Activated gamma-delta T cell (primary cell): ENCODE measurements at places on chromosomes 3 and 15.
A peak's percentile ranks its signal among the peaks of the same experiment; 100 is the strongest.

DNA sequence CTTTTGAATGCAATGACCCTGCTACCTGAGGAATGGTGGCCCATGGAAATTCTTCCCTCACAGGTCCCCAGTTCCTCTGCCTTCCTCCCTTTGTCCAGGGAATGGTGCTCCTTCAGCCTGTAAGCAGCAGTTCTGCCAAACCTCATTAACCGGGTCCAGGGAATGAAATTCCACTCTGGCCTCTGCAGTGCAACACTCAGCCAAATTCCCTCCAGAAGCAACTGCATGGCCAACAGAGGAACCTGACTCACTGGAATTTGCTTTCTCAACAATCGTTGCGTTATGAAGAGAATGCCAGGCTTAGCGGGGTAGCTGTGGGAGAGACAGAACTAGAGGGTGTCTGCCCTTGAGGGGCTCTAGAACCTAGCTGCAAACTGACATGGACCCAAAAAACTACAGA lies 449.4 kb upstream of the PROK2 start:
- DNase-seq = no peak

DNA sequence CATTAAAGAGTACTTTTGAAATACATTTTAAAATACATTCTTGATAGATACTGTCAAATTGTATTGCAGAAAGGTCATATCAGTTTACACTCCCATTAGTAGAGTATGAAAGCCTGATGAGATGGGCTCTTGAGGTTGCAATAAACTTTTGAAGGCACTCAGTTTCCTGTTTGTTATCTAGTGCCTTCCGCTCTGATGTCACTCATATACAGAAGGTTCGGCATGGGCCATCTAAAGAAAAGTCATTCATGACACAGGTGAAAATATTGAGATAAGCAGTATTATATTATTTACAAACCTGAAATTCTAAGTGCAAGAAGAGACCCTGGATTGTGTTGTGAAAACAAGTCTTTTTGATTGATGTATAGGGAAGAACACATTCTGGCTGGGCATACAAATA lies 36.5 kb upstream of the DENND4A start:
- no peak for DNase-seq

- no peak for DNase-seq
Observed at GRCh38 chr3:137642831-137643230, 121.3 kb upstream of the SOX14 start.

DNA sequence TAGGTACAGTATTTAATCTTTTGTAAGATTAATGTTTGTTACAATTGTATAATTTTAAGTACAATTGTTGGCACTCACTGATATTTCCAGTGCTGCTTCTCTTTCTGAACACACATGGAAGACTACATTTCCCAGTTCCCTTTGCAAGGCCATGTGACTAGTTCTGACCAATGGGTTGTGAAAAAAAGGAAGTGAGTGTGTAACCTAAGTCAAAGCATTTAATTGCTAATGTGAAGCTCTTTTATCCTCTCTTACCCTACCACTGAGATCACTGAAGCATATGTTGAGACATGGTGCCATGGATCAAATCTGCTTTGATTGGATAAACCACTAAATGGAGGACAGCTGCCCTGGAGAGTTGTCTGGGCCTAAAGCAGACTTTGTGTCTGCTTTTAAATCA lies 83.9 kb upstream of the PLXND1 start:
- DNase-seq = no peak

DNA sequence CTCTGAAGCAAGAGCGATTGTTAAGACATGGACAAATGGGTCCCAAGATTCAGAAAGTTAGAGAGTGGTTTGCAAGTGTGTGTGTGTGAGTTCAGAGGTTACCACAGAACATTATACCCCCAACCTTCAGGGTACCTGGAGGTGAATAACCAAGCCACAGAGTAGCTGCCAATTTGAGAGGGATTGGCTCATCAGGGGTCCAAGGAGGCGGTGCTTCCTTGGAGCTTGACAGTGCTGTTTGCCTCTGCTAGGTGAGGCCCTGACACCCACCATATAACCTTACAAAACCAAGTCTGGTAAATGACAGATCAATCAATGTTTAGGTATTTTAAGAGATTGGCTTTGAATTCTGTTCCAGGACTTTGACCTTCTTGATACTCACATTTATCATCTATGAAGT lies 35.7 kb downstream of the LRTM1 start:
- DNase-seq = no peak

DNA sequence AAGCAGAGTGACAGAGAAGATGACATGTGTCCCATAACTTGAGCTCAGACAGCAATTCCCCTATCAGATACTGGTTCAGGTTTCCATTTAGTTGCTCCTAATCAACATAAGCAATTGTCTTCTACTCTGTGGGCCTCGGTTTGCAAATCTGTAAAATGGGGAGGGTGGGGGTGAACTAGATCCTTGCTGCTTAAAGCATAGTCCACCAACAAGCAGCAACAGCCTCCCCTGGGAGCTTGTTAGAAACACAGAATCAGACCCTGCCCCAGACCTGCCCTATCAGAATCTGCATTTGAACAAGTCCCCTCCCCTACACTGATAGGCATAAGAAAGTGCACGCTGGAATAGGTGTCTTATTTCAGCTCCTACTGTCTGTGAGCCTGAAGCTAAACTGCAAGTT lies 87.8 kb downstream of the CEMIP start:
- no peak for DNase-seq

DNA sequence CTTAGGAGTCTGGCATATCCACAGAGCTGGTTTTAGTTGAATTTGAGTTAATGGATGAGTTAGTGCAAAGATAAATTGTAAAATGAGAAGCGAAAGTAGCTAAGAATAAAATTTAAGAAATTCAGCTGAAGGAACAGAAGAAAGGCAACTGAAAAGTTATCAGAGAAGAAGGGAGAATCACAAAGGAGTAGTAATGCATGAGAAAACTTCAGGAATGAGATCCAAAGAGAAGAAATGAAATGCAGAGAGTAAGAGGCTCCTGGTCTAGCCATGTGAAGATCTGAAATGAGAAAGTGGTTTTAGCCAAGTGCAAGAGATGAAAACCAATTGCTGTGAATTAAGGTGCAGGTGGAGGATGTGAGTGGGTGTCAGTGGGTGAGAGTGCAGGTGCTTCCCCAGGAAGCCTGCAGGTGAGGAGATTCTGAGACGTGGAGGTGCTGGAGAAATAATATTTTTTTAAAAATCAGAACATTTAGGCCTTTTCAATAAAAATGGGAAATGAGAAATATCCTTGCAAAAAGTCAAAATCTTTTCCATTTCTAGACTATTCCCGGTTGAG lies 18.5 kb downstream of the KBTBD8 start:
- DNase-seq = no peak

DNA sequence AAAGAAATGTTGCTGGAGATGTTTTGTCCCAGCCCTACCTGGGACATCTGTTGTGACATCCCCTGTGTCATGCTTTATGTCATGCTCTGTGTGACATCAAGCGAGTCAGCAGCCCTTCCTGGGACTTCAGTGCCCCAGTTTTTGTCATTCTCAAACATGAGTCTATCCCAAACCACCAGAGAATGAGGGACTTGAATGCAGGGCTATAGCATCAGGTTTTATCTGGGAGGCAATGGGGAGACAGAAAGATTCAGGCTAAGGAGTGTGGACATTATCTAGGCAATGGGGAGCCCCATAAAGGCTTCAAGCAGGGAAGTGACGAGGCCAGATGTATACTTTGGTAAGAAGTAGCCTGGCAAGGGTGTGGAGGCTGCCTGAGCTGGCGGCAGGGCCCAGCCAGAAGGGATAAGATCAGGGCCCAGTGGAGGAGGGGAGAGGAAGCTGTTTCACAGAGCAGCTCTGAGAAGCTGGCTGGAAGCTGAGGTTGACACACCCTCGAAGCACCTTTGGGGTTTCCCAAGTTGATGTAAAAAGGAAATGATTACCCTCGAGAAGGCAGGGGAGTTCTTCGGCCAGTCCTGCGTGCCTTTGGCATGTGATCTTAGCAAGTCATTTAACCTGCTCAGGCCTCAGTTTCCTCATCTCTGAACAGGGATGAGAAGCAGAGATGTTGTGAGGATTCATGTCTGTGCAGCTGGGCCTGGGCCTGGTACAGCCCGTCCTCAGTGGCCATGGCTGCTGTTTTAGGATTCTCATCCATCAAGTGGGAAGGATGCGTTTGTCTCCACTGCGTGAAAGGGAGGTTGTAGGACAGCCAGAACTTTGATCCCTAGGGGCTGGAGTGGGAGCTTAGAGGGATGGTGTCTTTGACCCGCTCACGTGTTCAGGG lies 34.3 kb downstream of the IRAK2 start:
- peak; percentile 19 for DNase-seq

- no peak for DNase-seq
Observed at GRCh38 chr15:25844981-25845680, 18.0 kb downstream of the ATP10A start.

DNA sequence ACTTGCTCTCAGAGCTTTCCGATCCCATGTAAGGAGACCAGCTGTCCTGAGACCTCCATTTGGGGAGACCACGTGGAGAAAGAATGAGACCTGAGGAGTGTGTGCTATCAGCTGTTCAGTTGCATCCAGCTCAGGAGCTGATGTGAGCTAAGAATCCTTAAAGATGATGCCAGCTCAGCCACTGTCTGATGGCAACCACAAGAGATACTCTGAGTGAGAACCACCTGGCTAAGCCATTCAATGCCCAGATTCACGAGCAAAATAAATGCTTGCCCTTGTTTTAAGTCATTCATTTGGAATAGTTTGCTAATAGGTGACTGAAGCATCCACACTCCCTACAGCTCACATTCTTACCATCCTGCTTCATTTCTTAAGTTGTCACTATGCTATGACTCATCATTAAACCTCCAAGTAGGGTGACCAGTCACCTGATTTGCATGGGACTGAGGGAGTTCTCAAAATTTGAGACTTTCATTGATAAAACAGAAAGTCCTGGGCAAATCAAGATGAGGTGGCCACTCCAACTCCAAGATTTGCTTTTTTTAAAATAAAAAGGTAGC lies 56.4 kb downstream of the SPTSSB start:
- DNase-seq = no peak

- no peak for DNase-seq
Observed at GRCh38 chr15:72063186-72063585, 54.8 kb downstream of the MYO9A start.

- no peak for DNase-seq
Observed at GRCh38 chr3:65524584-65524983, 514.1 kb downstream of the MAGI1 start.

DNA sequence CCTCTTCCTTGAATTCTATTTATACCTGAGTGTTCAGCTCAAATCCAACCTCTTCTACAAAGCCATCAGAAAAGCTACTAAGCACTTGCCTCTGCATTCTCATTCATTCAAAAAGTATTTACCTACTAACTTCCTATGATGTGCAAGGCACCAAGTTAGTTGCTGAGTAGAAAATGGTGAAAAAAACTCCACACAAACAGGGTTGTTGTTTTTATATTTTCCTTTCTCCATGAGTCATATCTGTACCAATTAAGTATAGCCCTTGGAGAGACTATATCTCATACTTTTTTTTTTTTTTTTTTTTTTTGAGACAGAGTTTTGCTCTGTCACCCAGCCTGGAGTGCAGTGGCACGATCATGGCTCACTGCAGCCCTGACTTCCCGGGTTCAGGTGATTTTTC lies 67.7 kb downstream of the IGF2BP2 start:
- DNase-seq = no peak

DNA sequence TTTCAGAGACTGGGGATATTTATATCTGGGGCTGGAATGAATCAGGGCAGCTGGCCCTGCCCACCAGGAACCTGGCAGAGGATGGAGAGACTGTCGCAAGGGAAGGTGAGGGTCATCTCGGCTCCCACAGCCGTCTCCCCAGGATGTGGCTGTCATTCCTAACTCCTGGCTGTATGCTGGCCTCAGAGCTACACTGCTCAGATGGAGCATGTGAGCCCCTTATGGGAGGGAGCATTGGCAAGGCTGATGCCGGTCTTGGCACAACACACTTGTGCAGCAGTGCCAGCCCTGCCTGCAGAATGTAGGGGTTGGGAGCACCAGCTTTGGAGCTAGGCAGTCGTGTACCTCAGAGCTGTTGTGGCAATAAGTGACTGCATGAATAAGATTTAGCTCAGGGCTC lies 5.2 kb downstream of the RCCD1 start:
- no peak for DNase-seq
